Calu3 (cell line): ENCODE measurements at places on chromosomes 1 and 21. TPM values are rescaled to one million over a fixed set of nuclear protein-coding genes. Genes with fewer than 3 reads are reported as not detected.

GRCh38 chr1:203888807-203889251, 27.4 kb downstream of the SNRPE start:
- no peak for DNase-seq

DNA sequence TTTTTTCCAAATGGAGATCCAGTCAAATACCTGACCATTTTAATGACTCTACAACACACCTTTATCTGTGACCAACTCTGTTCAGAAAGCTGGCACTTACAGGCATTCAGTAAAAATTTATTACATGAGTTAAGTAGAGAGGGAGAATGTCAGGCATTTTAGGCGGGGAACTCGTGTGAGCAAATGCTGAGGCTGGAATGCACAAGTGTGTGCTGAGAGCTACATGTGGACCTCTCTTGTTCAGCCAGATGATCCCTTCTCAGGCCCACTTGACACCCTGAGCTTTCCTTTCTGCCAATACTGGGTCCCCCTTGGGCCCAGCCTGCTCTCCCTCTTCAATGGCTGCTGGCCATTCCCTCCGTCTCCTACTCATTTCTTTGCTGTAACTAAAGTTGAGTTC, 11.7 kb downstream of the PPIH start:
- no peak for DNase-seq

DNA sequence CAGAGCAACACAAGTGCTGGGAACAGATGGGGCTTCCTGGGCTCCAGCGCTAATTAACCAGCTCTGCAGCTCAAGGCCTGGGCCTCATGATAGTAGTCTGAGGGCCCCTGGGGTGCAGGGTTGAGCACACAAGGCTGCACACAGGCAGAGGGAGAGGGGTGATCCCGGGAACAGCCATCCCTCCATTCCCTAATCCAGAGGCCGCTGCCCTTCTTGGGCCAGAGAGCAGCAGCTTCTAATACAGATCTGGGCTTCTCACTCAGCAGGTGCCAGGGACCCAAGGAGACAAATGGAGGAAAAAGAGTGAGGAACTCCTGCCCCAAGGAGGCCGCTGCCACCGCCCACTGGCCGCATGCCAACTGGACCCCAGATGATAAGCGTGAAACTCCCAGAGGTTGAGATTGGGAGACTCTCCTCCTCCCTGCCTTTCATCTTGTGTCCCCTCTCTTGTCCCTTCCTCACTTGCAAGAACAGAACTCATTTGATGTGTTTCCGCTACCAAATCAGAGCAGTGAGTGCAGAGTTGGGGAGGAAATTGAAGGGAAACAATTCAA, 58.0 kb upstream of the IFNAR2 start:
- DNase-seq: no peak

The SMCP gene
- total RNA-seq: not detected in 2 replicates

DNA sequence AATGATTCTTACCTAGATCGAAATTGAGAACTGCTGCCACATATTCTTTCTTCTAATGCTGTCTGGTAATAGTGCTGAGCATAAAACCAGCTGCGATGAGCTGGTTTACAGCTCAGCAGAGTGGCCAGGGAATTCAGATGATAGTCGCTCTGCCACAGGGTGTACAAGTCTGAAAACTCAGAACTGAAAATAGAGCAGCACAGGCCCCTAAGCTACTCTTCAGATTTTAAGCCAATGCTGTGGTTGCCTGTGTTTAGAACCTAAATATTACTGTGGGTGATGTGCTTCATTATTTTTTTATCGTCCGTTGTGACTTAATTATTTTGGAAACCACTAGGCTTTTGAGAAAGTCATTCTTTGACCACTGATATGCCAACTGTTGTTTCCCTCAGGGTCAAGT, 152.0 kb downstream of the ADGRL4 start:
- DNase-seq: no peak

DNA sequence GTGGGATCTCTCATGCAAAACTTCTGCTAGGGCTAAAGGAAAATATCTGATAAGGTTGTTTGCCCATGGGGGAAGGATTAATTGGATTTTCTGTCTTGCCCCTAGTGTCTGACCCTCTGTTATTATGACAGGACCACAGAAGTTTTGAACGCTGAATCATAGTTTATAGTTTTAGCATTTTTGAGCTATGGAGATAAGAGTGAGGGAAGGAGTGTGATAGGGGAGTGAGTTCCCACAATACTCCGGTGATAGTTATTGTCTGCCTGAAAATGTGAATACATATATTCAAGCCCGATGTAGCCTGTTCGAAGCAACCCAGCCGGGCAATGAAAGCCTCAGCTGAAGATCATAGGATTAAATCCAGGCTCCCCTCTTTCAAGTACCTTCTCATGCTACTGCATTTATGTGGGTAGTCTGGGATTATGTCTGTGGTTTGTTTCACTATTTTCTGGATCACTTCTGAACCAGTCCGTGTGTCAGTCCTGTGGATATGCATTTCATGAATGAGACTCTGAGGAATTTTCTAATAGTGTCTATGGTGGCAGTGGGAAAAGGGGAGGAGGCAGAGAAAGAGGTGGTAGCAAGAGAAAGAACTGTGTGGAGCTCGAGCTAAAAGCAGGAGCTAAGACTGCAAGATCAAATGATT, 258.7 kb downstream of the DISC1 start:
- DNase-seq: no peak

- DNase-seq: no peak
Measured at GRCh38 chr1:231855926-231856325, 229.3 kb downstream of the DISC1 start.

The FABP3 gene
- not detected in 2 replicates for total RNA-seq

DNA sequence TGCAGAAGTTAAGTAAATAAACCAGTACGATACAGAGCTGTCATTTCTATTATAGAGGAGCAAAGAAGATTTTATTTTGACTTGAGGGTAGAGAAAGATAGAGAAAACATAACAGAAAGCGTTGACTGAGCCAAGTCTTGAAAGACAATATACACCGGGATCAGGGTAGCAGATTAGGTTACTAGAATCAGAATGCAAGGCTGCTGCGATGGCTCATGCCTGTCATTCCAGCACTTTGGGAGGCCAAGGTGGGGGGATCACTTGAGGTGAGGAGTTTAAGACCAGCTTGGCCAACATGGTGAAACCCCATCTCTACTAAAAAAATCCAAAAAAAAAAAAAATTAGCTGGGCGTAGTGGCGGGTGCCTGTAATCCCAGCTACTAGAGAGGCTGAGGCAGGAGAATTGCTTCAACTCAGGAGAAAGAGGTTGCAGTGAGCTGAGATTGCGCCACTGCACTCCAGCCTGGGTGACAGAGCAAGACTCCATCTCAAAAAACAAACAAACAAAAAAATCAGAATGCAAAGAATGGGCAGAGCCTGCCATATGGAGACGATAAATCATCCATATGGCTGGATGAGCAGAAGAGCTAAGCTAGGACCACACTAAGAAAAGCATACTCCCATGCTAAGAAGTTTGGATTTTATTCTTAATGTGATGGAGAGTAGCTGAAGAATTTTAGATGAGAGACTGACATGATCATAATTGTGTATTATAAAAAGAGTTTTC, 9.9 kb upstream of the ABCD3 start:
- DNase-seq: no peak

- DNase-seq: peak; percentile 56
Measured at GRCh38 chr1:42747125-42747524, 7.1 kb upstream of the CLDN19 start.

DNA sequence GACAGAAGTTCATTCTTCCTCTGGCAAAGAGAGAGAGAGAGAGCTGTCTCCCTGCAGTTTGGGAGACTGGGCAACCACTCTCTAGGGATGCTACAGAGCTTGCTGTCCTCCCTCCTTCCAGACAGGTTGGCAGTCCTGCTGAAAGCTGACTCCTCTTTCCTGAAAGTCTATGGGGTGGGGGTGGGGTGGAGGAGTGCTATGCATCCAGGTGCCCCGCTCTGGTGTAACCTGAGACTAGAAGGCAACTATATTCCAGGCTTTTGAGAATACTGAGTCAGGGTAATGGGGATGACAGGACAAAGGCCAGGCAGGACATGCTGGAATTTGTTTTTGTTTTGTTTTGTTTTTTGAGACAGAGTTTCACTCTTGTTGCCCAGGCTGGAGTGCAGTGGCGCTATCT, 55.4 kb downstream of the OPTC start:
- DNase-seq: no peak

The SAMSN1 gene
- 0.93 and 1.5 TPM in 2 replicates for total RNA-seq
